AG04449 (cell line): ENCODE measurements at places on chromosomes 11 and 22.

GRCh38 chr11:130635937-130636630 is 187.6 kb downstream of the ADAMTS15 start:
- no peak for DNase-seq

DNA sequence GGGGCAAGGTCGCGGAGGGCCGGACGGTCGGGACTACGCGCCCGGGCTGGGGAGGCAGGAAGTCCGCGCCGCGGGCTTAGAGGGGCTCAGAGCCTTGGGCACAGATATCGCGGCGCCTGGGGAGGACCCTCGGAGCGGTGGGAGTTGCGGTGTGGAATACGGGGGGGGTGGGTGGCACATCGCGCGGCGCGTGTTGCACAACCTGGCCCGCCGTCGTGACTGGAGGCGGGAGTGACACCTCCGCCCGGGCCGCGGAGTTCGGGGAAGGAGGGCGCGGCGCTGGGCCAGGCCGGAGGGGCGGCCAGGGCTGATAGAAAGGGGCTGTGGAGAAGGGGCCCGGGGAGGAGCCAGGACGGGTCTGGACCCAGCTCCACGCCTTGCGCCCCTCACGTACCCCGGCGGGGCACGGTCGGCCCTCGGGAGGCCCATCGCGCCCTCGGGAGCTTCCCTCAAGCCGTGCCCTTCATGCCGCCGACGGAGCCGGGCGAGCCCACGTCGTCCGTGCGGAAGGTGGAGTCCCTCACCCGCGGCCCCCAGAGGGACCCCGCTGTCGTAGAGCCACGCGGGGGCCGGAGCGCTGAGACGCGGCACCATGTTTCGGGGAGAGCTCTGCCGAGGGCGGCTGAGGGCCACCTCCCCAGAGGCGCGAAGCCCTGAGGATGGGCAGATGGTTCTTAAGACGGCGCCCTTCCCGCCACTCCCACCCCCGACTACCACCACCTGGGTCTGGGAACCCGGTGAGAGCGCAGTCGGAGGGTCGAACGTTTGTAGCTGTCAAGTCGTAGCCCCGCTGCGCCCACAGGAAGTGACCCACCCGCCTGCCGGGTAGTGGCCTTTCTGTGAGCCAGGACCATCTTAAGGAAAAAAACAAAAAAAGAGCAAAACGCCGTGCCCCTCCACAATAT is 729 bp downstream of the IL17RA start:
- no peak for DNase-seq

DNA sequence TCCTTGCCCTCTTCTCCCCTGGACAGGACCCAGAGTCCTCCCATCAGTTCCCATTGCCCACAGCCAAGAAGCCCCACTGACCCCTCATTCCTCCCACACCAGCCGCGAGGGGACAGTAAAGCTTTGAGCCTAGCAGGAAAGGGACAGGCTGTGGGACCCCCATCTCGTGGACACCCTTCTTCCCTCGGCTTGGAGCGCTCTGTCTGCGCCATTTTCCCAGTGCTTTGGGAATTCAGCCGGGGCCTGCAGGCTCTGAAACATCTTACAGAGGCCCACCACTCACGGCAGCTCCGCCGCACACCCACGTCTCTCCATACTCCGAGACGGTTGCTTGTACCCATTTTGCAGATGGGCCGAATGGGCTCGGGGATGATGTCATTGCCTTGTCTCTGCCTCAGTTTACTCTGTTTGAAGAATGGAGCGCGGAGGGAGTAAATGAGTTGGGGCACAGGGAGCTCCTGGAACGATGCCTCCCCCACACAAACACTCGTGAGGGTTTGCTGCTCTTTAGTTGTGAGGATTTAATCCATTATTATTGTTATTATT is 447.7 kb downstream of the TBC1D22A start:
- no peak for DNase-seq

DNA sequence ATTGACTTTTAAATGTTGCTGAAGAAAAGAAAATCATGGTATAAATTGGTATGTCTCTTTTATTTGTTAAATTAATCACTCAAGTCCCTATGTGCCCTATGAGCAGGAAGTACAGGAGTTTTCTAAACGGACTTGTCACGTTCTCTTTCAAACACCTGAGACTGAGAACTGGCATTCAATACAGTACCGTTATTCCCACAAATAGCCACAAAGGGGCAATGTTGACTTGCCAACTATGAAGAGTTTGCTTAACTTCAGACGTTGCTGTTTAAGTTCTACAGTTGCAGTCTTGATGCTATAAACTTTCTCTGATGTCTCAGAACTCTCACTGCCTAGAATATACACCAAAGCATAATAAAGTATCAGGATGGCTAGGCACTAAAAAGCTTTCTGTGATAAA is 7.6 kb downstream of the OR56A1 start:
- peak; percentile 3 for DNase-seq

GRCh38 chr22:44046485-44047141 is 22.5 kb downstream of the PARVB start:
- no peak for DNase-seq

DNA sequence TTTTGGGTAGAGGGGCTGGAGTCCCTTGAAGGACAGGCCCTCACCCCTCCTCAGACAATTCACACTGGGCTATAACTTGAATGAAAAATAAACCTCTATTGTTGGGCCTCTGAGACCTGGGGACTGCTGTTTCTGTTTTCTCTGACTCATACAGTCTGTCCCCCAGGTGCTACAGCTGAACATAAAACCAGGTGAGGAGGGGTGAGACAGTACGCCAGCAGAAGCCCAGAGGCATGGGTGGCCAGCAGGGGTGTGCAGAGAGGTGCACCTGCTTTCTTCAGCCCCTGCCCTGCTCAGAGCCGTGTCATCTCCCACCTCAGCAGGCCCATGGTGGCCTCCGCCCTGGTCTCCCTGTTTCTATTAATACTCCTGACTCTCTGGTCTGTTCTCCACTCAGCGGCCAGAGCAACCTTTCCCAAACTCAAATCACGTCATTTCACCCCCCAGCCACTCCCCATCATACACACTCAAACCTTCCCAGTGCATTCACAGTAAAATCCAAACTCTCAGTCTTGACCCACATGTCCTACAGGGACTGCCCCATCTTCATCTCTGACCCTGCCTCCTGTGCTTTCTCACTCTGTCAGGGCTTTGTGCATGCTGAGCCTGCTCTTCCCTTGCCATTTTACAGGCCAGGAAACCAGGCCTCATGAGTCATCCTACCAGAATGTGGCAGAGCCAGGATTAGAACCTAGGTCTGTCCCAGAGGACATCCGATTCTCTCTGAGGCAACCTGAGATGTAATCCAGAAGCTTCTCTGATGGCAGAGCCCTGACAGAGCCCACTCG is 5.4 kb upstream of the IL2RB start:
- no peak for DNase-seq

DNA sequence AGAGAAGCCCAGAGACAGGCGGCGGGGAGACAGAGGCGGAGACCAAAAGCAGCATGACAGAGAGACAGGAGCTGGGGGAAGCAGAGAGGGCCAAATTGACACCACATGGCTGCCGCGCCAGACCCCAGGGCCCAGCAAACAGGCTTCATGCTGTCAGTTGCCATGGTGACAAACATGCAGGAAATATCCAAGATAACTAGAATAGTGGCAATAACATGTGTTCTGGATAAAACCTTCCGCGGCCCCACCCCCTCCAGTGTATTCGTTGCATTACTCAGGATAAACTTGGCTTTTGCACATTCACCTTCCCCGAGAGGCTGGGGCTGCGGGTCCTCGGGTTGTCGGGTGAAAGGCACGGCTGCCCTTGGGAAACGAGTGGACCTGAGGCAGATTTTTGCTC is 49.9 kb upstream of the CDON start:
- DNase-seq, result no peak

DNA sequence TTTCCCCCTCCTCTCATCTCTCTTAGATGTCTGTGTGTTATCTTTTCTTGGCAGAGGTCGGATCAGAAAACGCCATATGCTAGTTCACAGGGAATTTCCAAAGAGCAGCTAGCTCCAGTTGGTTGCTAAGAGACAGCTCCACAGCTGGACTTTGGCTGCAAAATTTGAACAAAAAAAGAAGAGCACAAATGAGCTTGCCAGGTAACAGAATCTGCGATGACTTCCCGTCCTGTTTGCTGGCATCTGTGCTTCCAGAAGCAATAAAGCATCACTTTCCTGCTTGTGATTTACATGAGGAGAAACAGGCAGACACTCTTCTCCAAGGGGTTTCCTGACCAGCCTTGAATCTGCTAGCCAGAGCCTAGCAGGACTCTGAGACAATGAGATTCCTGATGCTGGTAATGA is 596.0 kb upstream of the B3GAT1 start:
- no peak for DNase-seq

GRCh38 chr11:86335131-86335767 is 33.2 kb downstream of the HIKESHI start:
- DNase-seq, result no peak

DNA sequence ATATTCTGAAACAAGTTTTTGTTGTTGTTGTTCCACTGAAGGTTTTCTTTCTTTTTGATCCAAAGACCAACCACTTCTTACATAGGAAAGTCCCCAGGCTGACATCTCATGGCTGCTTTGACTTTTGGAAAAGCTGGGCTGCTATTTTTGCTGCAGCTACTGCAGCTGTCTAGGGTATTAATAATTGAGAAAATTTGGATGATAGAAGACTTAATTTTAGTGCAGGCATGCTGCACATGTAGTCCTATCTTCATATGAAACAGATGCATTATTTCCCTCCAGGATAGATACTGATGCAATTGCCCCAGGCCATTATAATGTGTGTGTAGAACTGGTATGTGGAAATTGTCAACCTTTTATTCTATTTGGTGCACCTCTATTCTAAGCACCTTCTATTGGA is 131.4 kb downstream of the NAV2 start:
- no peak for DNase-seq
